Cerebellar nuclear complex (tissue), 1 donor: ENCODE measurements at places on chromosomes 1 and 21.

DNA sequence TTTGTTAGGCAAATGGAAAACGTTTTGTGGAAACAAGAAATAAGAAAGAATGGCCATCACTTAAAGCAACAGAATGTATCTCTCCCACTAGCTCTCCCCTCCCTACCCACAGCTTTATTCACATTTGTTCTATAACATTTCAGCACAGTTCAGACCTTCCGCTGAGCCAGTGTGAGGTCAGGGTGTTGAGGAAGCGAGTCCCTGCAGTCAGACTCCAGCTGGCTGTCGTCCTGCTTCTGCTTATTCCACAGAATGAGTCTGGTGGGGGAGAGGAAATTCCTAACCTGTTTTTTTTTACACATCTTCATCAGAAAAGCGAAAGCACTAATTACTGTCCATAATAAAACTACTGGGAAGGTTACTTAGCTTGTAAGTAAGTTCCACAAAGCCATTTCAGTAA is 39.0 kb downstream of the MRPL39 start:
- no peak for DNase-seq

GRCh38 chr21:34197561-34197960 is 124.2 kb downstream of the MRPS6 start:
- no peak for DNase-seq

GRCh38 chr1:177228693-177229065 is 57.9 kb downstream of the BRINP2 start:
- no peak for DNase-seq

GRCh38 chr21:44918107-44918470 is 2.6 kb downstream of the ITGB2 start:
- DNase-seq = no peak
